Lung (tissue), 17 donors: ENCODE measurements at places on chromosomes 2 and 18. TPM values are rescaled to one million over a fixed set of nuclear protein-coding genes. Genes with fewer than 3 reads are reported as not detected.

ADD2 gene
- total RNA-seq = 5.9 TPM

HRH4 gene
- 0.54 TPM for total RNA-seq

DNA sequence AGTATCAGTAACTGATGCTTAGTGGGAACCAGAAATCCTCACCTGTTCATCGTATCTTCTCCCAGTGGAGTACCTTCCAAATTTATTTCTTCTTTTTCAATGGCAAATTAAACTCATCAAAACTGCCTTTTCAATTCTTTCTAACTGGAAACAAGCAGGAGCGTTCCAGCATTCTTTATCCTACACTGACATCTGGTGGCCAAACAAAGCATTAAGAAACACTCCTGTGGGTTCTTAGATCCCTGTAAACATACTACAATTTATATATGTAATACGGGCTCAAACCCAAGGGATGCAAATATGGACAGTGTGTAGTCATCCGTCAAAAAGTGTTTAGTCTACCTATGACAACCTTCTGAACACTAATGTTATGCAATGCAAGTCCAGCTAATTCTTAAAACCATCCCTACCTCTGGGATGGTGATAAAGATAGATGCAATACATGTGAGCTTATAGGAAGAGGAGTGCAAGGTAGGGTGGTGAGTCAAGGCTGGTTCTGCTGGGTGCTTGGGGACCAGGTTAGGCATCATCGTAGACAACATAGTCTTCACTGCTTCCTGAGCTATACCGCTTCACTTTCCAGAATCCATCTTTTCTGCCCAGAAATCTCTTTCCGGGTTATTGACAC, 375.0 kb downstream of the CTNNA2 start:
- H3K27me3 ChIP-seq = peaks cover 4% of the 10 kb centered on the region
- no peaks in the 10 kb centered on the region for H3K4me1 ChIP-seq
- H3K4me3 ChIP-seq = no peak overlapping the region
- H3K27ac ChIP-seq = no peak overlapping the region
- DNase-seq = peak; percentile 82

GRCh38 chr2:17606851-17607250, 66.4 kb downstream of the VSNL1 start:
- no peak overlapping the region for H3K4me3 ChIP-seq
- no peaks in the 10 kb centered on the region for H3K27me3 ChIP-seq
- DNase-seq = no peak
- no peak overlapping the region for H3K27ac ChIP-seq
- H3K4me1 ChIP-seq = peaks cover 4% of the 10 kb centered on the region

- H3K36me3 ChIP-seq = peaks cover 28% of the 10 kb centered on the region
- no peaks in the 10 kb centered on the region for H3K27me3 ChIP-seq
- H3K27ac ChIP-seq = no peak overlapping the region
- DNase-seq = no peak
- no peak overlapping the region for H3K4me3 ChIP-seq
- H3K4me1 ChIP-seq = peaks cover 70% of the 10 kb centered on the region
Measured at GRCh38 chr2:144458541-144458940, 61.4 kb downstream of the ZEB2 start.

DNA sequence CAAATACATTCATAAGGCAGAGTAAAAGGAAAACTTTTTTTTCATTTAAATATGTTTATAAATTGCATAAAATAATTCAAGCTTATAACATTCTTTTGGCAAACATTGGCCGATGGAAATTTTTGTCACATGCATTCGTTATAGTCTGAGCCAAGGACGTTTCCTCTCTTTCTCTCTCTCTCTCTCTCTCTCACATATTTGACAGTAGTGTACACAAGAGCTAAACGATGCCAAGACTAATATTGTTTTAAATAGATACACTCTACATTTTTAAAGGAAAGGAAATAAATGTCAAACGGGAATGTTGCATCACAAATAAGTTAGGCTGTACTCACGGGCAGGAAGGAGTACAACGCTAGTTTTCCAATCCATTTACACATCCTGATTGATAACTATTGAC, 251.1 kb upstream of the SMIM21 start:
- no peak overlapping the region for H3K27ac ChIP-seq
- H3K27me3 ChIP-seq = no peaks in the 10 kb centered on the region
- DNase-seq = peak; percentile 95
- H3K4me1 ChIP-seq = peaks cover 12% of the 10 kb centered on the region

- H3K4me1 ChIP-seq = no peaks in the 10 kb centered on the region
- no peak within 1 kb of the TSS for H3K27ac ChIP-seq
- H3K27me3 ChIP-seq = no peaks in the 10 kb centered on the region
- DNase-seq = no peak
Measured at GRCh38 chr2:96843538-96844268, at the start of gene ANKRD23. Gene ANKRD23, minus strand, starts transcription at chr2:96844021. Its CDS starts 29 bp downstream, at chr2:96843992.

DNA sequence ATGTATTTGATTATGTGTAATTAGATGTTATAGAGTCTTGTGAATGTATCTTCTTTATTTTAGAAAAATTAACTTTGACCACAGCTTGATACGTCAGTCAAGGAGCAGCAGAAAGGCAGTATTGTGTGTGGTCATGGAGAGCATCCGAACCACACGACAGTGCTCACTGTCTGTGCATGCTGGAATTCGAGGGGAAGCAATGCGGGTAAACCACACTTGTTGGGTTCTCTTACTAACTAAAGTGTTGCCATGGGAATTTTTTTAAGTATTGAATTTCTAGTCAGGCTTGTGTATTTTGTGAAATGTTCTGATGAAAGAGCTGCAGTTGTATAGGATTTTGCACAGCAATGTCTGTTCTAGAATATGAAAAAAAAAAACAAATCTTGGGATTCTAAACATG, 4.8 kb downstream of the PJVK start:
- peaks cover 3% of the 10 kb centered on the region for H3K4me1 ChIP-seq
- no peak overlapping the region for H3K27ac ChIP-seq
- H3K27me3 ChIP-seq = no peaks in the 10 kb centered on the region
- no peak overlapping the region for H3K4me3 ChIP-seq
- DNase-seq = no peak

GRCh38 chr18:79567481-79568147, 112.0 kb upstream of the CTDP1 start:
- no peak overlapping the region for H3K27ac ChIP-seq
- no peaks in the 10 kb centered on the region for H3K36me3 ChIP-seq
- peak; percentile 79 for DNase-seq
- no peak overlapping the region for H3K4me3 ChIP-seq
- no peaks in the 10 kb centered on the region for H3K27me3 ChIP-seq

DNA sequence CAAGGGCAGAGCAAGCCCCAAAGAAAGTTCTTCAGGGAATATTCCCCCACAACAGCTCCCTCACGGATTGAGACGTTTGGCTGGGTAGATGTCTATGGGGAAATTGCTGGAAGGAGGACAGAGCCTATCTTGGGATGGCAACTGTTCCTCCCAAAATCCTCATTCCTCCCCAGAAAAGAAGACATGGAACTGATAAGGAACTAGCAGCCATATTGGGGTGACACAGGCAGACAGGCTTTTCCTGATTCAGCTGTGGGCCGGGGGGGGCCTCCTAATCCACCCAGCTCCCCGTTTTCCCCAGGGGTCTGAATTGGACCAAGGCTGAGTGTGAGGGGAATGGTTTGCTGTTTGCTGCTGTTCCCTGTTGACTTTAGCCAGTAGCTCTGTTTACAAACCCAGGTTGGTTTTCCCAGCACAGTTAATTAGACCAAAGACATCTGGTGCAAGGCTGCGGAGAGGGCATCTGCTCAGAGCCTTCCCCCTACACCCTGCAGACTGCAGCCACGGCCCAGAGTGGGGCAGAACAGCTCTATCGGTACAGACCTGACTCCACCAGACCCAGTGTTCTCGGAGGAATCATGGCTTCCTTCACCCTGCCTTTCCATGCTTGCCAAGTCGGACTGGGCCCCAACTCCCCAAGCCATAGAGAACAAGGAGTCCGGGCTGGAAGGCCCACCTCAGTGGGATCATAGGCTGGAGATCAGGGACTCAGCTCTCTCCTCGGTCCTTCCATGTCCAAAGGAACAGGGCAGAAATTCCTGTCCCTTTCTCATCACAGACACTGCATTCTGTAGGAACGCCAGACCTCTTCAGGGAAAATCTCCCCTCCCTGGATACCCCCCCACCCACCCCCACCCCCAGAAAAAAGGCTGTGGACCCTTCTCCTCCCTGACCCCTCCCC, 1.7 kb upstream of the PKDCC start:
- no peak overlapping the region for H3K4me3 ChIP-seq
- peaks cover 19% of the 10 kb centered on the region for H3K4me1 ChIP-seq
- H3K27me3 ChIP-seq = no peaks in the 10 kb centered on the region
- no peaks in the 10 kb centered on the region for H3K36me3 ChIP-seq
- DNase-seq = peak; percentile 58

GRCh38 chr2:25977768-25978167, 4.5 kb downstream of the KIF3C start:
- no peak overlapping the region for H3K27ac ChIP-seq
- no peaks in the 10 kb centered on the region for H3K27me3 ChIP-seq
- H3K36me3 ChIP-seq = no peaks in the 10 kb centered on the region
- H3K4me3 ChIP-seq = no peak overlapping the region

DNA sequence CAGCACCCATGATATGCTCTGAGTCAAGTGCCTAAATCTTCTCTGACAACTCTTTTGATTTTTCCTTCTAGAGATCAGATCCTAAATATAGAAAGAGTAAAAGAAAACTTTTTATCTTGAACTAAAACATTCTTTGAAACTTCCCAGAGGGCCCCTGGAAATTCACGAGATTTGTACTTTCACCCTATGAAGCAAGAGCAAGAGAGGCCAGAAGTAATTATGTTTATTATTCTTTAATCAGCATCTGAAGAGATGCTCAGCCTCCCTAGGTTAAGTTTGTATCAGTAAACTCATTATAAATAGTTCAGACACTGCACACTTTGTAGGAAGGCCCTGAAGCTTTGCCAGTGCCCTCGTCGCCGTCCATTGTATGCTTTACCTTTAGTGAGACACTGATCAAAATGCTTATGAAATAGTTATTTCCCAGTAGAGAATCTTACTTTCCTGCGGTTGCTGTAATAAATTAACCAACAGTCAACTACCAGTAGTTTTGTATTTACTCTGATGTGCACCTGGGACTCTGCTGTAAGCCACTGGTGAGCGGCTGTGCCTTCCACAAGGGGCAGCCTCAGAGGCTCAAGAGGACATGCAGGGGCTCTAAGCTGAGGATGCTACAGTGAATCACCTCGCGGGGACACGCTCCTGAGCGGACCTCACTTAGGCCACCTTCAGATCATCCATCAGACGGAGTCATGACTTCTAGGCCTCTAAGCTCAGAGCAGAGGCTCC, 71.9 kb downstream of the BIN1 start:
- no peak overlapping the region for H3K4me3 ChIP-seq
- no peak for DNase-seq
- H3K4me1 ChIP-seq = peaks cover 33% of the 10 kb centered on the region
- H3K27ac ChIP-seq = peak overlapping the region; percentile 5
- H3K36me3 ChIP-seq = no peaks in the 10 kb centered on the region
